ENCODE measurements at places on chromosomes 13 and 19.

- no peak for DNase-seq
These were observed 36.1 kb upstream of the PEPD start for GRCh38 chr19:33557720-33558119.

GRCh38 chr19:18859676-18860301 is 28.0 kb downstream of the UPF1 start:
- no peak for DNase-seq

DNA sequence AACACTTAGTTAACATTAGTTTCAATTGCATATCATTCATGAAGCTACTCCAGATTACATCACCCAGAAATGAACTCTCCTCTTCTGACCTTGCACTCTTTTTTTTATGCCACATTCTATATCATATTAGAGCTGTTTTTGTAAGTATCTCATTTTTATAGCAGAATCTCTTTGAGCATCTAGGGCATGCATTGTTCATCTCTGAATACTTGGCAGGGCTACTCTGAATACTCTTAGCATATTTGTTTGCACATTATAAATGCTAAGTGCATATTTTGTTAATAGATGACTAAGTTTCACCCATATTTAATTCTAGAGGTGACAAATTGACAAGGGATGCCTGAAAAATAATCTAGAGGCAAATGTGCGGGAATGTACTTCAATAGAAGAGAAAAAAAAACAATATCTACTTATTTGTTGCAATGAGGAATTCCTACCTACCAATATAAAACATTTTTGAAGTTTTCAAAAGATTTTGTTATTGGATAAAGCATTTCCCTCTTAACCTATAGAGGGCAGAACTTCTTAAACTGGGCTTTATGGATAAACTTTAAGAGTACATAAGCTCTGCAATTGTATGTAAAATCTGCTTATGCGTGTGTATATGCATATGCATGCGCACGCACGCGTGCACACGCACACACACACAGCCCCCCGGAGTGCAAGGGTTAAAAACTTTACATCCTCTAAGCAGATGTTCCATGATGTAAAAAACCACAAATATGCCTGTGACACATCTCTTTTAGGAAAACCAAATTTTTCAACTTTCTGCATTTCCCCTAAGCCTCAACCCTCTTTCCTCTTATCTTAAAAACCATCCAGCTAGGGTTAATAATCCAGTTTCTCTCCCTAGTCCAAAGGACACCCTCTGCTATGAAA is 73.0 kb upstream of the OXGR1 start:
- no peak for DNase-seq

GRCh38 chr19:15379999-15380647 is 536 bp upstream of the AKAP8 start:
- DNase-seq, result peak; percentile 94

DNA sequence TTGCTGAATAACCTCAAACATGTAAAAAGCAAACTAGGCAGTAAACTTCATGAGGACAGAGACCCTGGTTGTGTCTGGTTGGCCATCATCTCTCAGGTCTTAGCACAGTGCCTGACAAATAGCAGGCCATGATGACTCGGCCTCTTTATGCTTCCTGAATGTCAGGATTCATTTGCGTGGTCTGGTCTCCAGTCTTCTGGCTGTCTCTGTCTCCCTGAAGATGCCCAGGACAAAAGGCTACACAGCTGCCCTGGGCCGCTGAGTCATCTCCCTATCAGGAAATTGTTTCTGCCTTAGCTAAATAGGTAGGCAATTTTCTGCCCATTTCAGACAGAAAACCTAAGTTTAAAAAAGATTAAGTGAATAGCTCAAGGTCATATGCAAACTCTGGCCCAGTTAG is 84.1 kb upstream of the FNDC3A start:
- no peak for DNase-seq

GRCh38 chr13:51764184-51765141 is 39.5 kb downstream of the DHRS12 start:
- DNase-seq, result no peak

DNA sequence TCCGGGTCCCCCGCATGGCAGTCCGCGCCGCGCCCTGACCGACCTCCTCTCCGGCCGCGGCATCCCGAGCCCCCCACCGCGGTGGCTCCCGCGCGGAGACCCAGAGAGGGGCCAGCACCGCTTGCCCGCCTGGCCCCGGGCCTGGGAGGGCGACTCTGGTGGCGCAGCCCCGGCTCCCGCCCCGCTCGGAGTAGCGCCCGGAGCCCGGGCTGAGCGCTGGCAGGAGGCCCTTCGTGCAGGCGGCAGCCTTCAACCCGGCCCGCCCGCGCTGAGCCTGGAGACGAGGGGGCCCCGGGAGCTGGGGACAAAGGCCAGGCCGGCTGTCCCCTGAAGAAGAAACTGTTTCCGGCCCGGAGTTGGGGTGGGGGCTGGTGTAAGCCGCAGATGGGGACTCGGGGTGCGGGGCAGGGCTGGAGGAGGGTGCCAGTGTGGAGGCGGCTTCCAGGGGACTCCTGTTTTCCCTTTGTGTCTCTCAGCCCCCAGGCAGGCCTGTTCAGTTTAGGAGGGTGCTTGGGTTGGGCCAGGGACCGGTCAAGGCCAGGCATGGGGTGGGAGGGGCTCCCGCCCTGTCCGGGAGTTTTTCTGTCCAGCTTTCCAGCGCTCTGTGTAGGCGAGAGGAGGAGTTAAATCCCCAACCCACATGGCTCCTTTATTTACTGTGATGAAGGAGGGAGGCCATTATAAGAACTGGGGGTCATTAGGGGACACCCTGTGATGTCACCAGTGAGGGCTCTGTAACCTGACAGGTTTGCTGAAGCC is 935 bp downstream of the LRP3 start:
- DNase-seq, result peak; percentile 28

DNA sequence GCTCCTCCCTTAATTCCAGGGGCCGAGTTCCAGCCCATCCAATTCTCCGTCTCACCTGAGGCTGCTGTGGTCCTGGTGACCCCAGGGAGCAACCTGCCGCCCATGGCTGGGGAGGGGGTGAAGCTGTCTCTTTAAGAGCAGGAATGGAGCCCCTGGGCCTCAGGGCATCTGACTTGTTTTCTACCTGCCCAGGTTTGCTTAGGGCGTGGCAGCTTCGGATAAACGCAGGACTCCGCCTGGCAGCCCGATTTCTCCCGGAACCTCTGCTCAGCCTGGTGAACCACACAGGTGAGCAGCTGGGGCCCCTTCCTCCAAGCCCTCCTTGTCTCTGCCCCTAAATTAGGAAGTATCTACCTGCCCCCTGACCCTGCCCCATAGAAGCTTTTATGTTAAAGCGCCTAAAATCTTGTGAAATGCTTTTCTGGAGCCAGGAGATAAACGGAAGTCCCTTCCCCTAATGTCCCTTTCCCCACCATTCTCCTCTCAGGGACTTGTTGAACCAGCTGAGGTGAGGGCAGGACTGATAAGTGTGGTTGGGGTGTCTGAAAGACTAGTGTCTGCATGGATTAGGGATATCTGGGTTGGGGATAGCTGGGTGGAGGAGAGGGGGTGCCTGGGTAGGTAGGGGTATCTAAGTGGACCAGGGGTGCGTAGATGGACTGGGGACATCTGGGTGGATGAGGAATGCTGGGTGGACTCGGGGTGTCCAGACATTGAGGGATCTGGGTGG is 614 bp downstream of the FXYD3 start:
- DNase-seq, result no peak

- no peak for DNase-seq
These were observed 279.6 kb downstream of the SLC7A1 start for GRCh38 chr13:29315847-29316246.

GRCh38 chr19:45677351-45678230 is 9.6 kb downstream of the GIPR start:
- DNase-seq, result peak; percentile 99

DNA sequence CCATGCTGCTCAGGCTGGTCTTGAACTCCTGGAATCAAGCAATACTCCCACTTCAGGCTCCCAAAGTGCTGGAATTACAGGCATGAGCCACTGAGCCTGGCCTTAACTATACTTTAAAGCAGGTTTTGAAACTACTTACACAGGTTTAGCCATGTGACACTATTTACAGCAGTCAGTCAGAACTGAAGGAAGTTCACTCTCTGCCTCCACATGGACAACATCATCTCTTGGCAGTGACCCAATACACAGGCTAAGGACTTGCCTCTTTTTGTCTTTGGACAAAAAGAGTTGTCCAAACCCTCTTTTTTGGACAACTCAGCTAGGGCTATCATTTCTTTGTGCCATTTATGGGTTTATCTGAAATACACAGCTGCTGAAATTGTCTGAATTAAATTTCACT is 89.0 kb upstream of the CLDN10 start:
- DNase-seq, result no peak

DNA sequence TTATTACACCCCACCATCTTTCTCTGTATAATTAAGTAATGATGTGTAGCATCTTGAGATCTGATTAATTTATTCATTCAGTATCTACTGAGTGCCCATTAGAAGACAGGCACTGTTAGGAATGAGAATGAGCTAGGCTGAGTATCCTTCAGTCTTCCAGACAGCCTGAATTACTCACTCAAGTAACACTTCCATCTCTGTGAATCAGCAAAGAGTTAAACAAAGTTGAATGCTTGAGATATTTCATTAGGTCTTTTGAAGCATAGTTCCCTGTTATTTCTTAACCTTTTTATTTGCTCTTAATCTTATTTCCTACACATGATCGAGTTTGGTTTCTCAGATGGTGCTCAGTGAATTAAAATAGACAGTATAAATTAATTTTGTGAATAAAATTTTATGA is 413.7 kb downstream of the DCT start:
- DNase-seq, result no peak

GRCh38 chr19:40139533-40140287 is 49.0 kb upstream of the ZNF780A start:
- DNase-seq, result peak; percentile 44

DNA sequence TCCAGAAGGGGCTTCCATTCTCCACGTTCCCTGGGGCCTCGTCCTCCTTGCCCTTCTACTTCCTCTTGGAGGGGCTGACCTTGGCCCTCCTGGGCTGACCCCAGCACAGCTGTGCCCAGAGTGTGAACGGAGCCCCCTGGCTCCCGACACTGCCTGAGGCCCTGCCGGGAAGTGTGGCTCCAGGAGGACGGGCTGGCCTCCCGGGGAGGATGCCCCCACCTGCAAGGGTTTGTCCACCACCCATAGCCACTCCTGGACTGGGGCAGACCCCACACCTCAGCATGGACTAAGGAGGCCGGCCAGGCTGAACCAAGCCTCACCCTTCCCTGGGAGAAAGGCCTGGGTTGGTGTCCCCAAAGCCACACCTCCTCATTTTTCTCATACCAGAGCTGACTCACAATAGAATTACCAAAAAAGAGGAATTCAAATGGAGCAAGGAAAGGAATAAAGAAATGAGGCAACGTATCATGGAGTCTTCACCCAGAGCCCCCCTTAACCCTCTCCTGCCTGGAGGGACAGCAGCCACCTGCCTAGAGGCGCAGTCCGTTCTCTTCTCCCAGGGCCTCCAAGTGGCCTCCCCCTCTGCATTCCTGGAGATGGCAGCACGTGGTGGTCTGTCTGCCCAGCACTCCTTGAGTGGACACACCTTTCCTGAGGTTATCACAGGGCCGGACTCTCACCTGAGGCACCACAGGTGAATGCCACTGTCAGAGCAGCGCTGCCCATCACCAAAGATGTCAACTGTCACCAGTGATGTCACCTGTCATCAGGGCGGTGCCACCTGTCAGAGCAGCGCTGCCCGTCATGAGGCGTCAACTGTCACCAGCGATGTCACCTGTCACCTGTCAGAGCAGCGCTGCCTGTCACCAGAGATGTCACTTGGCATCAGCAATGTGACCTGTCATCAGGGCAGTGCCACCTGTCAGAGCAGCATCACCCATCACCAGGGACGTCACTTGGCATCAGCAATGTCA is 3.1 kb upstream of the C13orf46 start:
- DNase-seq, result peak; percentile 69

- DNase-seq, result peak; percentile 8
These were observed 100.4 kb downstream of the DCLK1 start for GRCh38 chr13:36030670-36031331.

DNA sequence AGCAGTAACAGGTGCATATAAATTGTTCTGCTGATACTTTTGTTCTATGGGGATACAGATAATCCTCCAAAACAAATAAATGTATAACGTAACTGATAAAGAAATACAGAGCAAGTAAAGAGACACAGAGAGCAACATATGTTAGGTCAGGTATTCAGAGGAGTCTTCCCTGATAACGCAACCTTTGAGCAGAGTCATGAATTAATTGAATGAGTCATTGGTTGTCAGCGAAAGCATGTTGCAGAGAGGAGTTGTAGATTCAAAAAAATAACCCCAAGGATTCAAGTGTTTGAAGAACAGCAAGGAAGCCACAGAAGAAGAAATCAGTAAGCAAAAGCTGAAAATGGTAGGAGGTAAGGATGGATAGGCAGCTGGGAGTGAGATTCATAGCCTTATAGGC is 245.2 kb downstream of the TBC1D4 start:
- no peak for DNase-seq

DNA sequence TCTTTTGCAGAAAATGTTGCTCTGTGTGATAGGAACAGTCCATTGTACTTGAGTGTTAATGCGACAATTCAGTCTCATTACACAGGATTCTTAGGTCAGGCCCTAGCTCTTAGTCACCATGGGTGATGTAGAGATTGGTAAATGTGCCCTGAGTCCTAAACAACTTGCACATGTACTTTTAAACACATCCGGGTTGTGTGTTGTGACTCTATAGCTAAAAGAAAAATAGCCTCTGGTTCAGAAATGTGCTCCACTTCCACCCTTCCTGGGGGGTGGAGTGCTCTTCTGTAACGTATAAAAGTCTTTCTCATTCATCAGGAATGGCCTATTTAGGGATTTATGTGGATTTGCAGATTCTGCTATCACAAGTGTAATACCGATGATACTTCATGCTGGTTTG is 5.2 kb downstream of the SPATA13 start:
- no peak for DNase-seq

DNA sequence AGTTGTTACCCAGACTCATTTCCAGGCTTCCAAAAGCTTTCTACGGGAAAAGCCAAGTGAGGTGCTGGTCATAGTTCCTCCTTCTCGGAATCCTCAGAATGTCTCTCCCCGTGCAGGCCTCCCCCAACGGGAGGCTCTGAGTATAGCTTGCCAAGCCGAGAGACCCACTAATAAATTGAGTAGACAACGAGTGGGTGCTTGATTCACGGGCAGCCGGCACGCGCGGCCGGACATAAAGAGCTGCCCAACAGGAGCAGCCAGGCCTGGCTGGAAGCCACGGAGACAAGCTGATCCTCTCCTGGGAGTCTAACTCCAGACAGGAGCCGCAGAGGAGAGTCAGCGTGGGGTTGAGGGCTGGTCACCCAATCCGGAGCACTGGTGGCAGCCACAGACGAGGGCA is 43.4 kb upstream of the MEDAG start:
- peak; percentile 42 for DNase-seq

- no peak for DNase-seq
These were observed 4.8 kb downstream of the RUBCNL start for GRCh38 chr13:46382224-46382623.

- no peak for DNase-seq
These were observed 10.0 kb upstream of the VSTM2B start for GRCh38 chr19:29515706-29516357.

GRCh38 chr19:1107661-1108261 is 4.0 kb downstream of the GPX4 start:
- DNase-seq, result no peak

- DNase-seq, result no peak
These were observed 9.5 kb downstream of the FGF22 start for GRCh38 chr19:648904-649801.
